ENCODE measurements at places on chromosomes 1 and 21. TPM values are rescaled to one million over a fixed set of nuclear protein-coding genes. Genes with fewer than 3 reads are reported as not detected.

Gene MARK1
- 6.8 TPM for total RNA-seq

Gene NUDT4B
- total RNA-seq, result 0.98 TPM

Gene B3GALT2
- 10.9 TPM for total RNA-seq

Gene ESPN
- 0.22 TPM for total RNA-seq

Gene TGFB2
- total RNA-seq, result 37.2 TPM

Gene STIL
- 5.1 TPM for total RNA-seq

Gene TEX35
- not detected for total RNA-seq

Gene PTGS2
- total RNA-seq, result 1.1 TPM

Gene DDI2
- total RNA-seq, result 20.6 TPM

Gene PATJ
- total RNA-seq, result 5.1 TPM

Gene TMEM200B
- 10.1 TPM for total RNA-seq

Gene F13B
- total RNA-seq, result not detected

Gene FUCA1
- 20.4 TPM for total RNA-seq

Gene SYT11
- 12.0 TPM for total RNA-seq

Gene MAN1C1
- total RNA-seq, result 5.2 TPM

Gene CD1D
- 1.6 TPM for total RNA-seq

Gene ATP1A2
- 55.0 TPM for total RNA-seq

Gene TTC34
- total RNA-seq, result 0.22 TPM

- H3K36me3 ChIP-seq, result no peaks in the 10 kb centered on the region
- H3K27ac ChIP-seq, result no peak overlapping the region
- no peaks in the 10 kb centered on the region for H3K4me1 ChIP-seq
- H3K27me3 ChIP-seq, result no peaks in the 10 kb centered on the region
- no peak overlapping the region for H3K4me3 ChIP-seq
These were observed 1.9 kb upstream of the GPR52 start for GRCh38 chr1:174445817-174446216.

DNA sequence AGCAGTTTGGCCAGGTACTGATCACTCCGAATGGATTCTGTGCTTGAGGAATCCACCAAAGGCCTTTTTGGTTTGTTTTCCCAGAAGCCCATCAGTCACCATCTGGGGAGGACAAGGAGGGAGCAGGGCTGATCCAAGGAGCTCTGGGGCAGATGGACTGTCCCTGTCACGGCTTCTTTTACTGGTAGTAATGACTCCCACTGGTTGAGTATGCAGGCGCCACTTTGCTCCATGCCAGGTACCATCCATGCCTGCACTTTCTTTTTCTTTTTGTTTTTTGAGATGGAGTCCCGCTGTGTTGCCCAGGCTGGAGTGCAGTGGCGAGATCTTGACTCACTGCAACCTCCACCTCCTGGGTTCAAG is 101.7 kb downstream of the UBIAD1 start:
- H3K36me3 ChIP-seq, result no peaks in the 10 kb centered on the region
- no peak for DNase-seq
- no peak overlapping the region for H3K4me3 ChIP-seq
- peaks cover 4% of the 10 kb centered on the region for H3K27me3 ChIP-seq

- H3K4me1 ChIP-seq, result no peaks in the 10 kb centered on the region
- no peak overlapping the region for H3K4me3 ChIP-seq
- peaks cover 17% of the 10 kb centered on the region for H3K36me3 ChIP-seq
- H3K27me3 ChIP-seq, result no peaks in the 10 kb centered on the region
These were observed 9.6 kb downstream of the CAPZA1 start for GRCh38 chr1:112629256-112629655.

GRCh38 chr1:26079960-26080814 is 12.8 kb upstream of the TRIM63 start:
- H3K4me1 ChIP-seq, result peaks cover 7% of the 10 kb centered on the region
- peaks cover 7% of the 10 kb centered on the region for H3K27me3 ChIP-seq
- H3K36me3 ChIP-seq, result no peaks in the 10 kb centered on the region

DNA sequence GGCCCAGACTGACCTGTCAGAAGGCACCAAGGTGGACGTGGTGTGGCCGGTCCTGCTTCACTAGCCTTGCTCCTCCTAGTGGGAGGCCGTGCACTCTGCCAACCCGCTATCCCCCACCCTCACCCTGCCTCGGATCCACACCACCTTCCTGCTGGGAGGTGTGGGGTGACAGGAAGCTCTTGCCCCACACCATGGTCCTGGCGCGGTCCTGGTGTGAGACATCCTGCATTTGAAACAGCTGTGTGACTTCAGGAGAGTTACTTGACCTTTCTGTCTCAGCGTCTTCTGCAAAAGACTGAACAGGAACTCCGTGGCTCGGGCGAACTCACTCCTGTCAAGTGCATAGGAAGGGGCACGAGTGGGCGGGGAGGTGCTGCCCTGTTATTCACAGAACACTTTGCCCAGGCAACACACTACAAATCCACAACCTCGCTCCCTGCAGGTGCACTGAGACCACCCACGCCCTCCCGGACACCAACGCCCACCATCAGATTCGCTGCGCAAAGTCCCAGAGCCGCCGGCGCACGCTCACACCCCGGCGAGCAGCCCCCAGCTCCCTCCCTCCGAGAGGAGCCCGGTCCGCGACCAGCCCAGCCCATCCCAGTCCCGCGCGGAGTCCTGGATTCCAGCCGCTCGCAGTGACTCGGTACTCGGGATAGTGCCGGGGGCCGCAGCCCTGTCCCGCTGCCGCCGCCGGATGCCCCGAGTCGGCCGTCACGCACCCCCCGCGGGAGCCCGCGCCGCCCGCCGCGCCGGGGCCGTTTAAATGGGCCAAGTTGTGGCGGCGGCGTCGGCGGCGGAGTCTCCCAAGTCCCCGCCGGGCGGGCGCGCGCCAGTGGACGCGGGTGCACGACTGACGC is at the start of gene SAMD11:
Gene SAMD11 (plus strand): TSS at position 793 of the 860 bp plus-strand sequence. CDS start 509 bp downstream, outside the sequence.
- no peak within 1 kb of the TSS for H3K27ac ChIP-seq
- peak; percentile 95 for DNase-seq
- peak within 1 kb of the TSS; percentile 35 for H3K4me3 ChIP-seq
- no peaks in the 10 kb centered on the region for H3K36me3 ChIP-seq
- peaks cover 37% of the 10 kb centered on the region for H3K4me1 ChIP-seq

- H3K27me3 ChIP-seq, result no peaks in the 10 kb centered on the region
- no peak overlapping the region for H3K4me3 ChIP-seq
- no peak for DNase-seq
- H3K27ac ChIP-seq, result no peak overlapping the region
- H3K4me1 ChIP-seq, result peaks cover 27% of the 10 kb centered on the region
These were observed 11.5 kb downstream of the PI4KB start for GRCh38 chr1:151315565-151316235.

- no peak overlapping the region for H3K4me3 ChIP-seq
- peaks cover 28% of the 10 kb centered on the region for H3K4me1 ChIP-seq
- H3K36me3 ChIP-seq, result no peaks in the 10 kb centered on the region
- no peaks in the 10 kb centered on the region for H3K27me3 ChIP-seq
These were observed 57.3 kb upstream of the BCAR3 start for GRCh38 chr1:93738926-93739325.

GRCh38 chr1:14919289-14919688 is 234.3 kb upstream of the TMEM51 start:
- no peak for DNase-seq
- H3K27me3 ChIP-seq, result peaks cover 10% of the 10 kb centered on the region
- H3K27ac ChIP-seq, result no peak overlapping the region
- no peak overlapping the region for H3K4me3 ChIP-seq

- DNase-seq, result peak; percentile 85
- H3K27me3 ChIP-seq, result no peaks in the 10 kb centered on the region
- H3K4me3 ChIP-seq, result peak overlapping the region; percentile 11
- peak overlapping the region; percentile 29 for H3K27ac ChIP-seq
These were observed 3.3 kb upstream of the LSM10 start for GRCh38 chr1:36400825-36401601.

GRCh38 chr1:8427986-8428385 is 110.1 kb downstream of the SLC45A1 start:
- H3K27ac ChIP-seq, result peak overlapping the region; percentile 68
- no peaks in the 10 kb centered on the region for H3K27me3 ChIP-seq
- H3K4me3 ChIP-seq, result no peak overlapping the region
- H3K4me1 ChIP-seq, result peaks cover 20% of the 10 kb centered on the region
- peaks cover 2% of the 10 kb centered on the region for H3K36me3 ChIP-seq
- peak; percentile 36 for DNase-seq

- no peak overlapping the region for H3K27ac ChIP-seq
- no peaks in the 10 kb centered on the region for H3K27me3 ChIP-seq
- H3K4me1 ChIP-seq, result no peaks in the 10 kb centered on the region
These were observed 110.3 kb downstream of the DUSP10 start for GRCh38 chr1:221631556-221631955.

GRCh38 chr1:177043597-177043996 is 120.9 kb downstream of the ASTN1 start:
- peak; percentile 15 for DNase-seq
- H3K4me1 ChIP-seq, result no peaks in the 10 kb centered on the region
- H3K27me3 ChIP-seq, result no peaks in the 10 kb centered on the region
- no peak overlapping the region for H3K4me3 ChIP-seq

- H3K36me3 ChIP-seq, result no peaks in the 10 kb centered on the region
- no peaks in the 10 kb centered on the region for H3K27me3 ChIP-seq
- no peaks in the 10 kb centered on the region for H3K4me1 ChIP-seq
- no peak overlapping the region for H3K27ac ChIP-seq
- no peak for DNase-seq
These were observed 528.9 kb downstream of the OMA1 start for GRCh38 chr1:58017641-58018040.

- no peaks in the 10 kb centered on the region for H3K27me3 ChIP-seq
- H3K4me3 ChIP-seq, result no peak overlapping the region
- no peak for DNase-seq
These were observed 190.7 kb upstream of the MAP1LC3C start for GRCh38 chr1:242189591-242189990.

DNA sequence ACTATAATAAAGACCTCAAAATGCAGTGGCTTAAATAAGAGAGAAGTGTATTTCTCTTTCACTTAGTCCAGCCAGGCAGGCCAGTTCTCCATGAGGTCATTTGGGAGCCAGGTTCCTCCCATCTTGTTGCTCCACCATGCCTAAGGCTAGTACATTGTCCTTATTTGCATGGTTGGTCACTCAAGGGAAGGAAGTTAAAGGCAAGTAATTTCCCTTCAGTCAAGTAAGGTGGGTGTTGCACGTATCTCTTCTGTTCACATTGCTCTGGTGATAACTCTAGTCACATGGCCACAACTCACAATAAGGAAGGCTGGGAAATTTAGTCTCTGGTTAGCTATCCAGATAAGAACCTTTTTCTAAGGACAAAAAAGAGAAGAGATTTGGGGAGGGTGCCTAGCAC is 27.2 kb upstream of the TADA1 start:
- H3K27me3 ChIP-seq, result peaks cover 2% of the 10 kb centered on the region
- no peak overlapping the region for H3K27ac ChIP-seq
- no peak for DNase-seq
- H3K4me3 ChIP-seq, result no peak overlapping the region
- no peaks in the 10 kb centered on the region for H3K36me3 ChIP-seq

GRCh38 chr1:119720866-119721440 is 9.2 kb downstream of the PHGDH start:
- no peak overlapping the region for H3K27ac ChIP-seq
- no peak for DNase-seq
- peaks cover 56% of the 10 kb centered on the region for H3K36me3 ChIP-seq
- peaks cover 3% of the 10 kb centered on the region for H3K4me1 ChIP-seq
- no peaks in the 10 kb centered on the region for H3K27me3 ChIP-seq

DNA sequence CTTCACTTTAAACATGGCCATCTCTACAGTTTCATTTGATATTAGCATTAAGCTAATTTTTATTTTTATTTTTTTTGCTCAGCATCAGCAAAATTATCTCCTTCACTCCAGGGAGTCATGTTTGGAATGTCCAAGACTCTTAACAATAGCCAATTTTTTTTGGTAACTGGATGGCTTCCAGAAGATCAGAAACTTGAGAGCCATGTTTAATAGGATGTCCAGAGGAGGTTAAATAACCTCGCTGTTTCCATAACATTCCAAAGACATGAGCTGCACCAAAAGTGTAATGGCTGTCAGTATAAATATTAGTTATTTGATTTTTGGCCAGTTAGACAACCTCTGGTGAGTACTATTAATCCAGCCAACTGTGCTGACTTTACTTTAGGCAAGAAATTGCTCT is 80.7 kb downstream of the DNTTIP2 start:
- H3K27me3 ChIP-seq, result no peaks in the 10 kb centered on the region
- peaks cover 5% of the 10 kb centered on the region for H3K4me1 ChIP-seq
- no peak overlapping the region for H3K27ac ChIP-seq

GRCh38 chr1:240031009-240031408 is 60.7 kb upstream of the FMN2 start:
- H3K36me3 ChIP-seq, result no peaks in the 10 kb centered on the region
- H3K4me1 ChIP-seq, result no peaks in the 10 kb centered on the region
- no peak overlapping the region for H3K4me3 ChIP-seq

GRCh38 chr1:229666585-229666984 is 40.5 kb downstream of the URB2 start:
- H3K27me3 ChIP-seq, result no peaks in the 10 kb centered on the region
- H3K4me1 ChIP-seq, result peaks cover 10% of the 10 kb centered on the region
- H3K4me3 ChIP-seq, result no peak overlapping the region
- peaks cover 2% of the 10 kb centered on the region for H3K36me3 ChIP-seq
- no peak overlapping the region for H3K27ac ChIP-seq
- peak; percentile 16 for DNase-seq

- peak; percentile 92 for DNase-seq
- peak within 1 kb of the TSS; percentile 87 for H3K27ac ChIP-seq
- peaks cover 4% of the 10 kb centered on the region for H3K36me3 ChIP-seq
- H3K4me3 ChIP-seq, result peak within 1 kb of the TSS; percentile 28
- H3K27me3 ChIP-seq, result no peaks in the 10 kb centered on the region
These were observed at the start of gene AGT for GRCh38 chr1:230713915-230714764. TSS of gene AGT (minus strand) at chr1:230714122. CDS start at chr1:230710823, 3,299 bp downstream.

GRCh38 chr1:214362188-214362882 is 81.4 kb downstream of the SMYD2 start:
- no peaks in the 10 kb centered on the region for H3K27me3 ChIP-seq
- H3K27ac ChIP-seq, result no peak overlapping the region
- peaks cover 50% of the 10 kb centered on the region for H3K36me3 ChIP-seq
- H3K4me3 ChIP-seq, result no peak overlapping the region

DNA sequence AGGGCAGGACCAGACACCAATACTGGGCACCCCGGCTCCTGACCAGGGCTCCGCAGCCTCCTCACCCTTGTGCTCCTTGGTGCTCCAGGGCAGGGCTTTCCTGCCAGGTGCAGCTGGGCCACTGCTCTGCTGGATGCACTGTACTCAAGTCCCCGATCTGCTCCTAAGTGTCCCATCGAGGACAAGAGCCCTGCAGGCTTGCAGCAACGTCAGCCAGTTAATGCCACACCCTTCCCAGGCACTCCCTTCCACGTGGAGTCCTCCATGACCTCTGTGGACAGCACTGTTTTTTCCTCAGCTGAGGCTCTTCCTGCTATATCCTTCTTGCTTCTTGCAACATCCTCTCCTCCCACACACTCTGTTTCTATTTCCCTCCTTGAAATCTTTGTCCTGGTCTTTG is 94.0 kb upstream of the NGF start:
- no peaks in the 10 kb centered on the region for H3K27me3 ChIP-seq
- no peak overlapping the region for H3K27ac ChIP-seq
- H3K4me1 ChIP-seq, result no peaks in the 10 kb centered on the region
- H3K36me3 ChIP-seq, result no peaks in the 10 kb centered on the region

DNA sequence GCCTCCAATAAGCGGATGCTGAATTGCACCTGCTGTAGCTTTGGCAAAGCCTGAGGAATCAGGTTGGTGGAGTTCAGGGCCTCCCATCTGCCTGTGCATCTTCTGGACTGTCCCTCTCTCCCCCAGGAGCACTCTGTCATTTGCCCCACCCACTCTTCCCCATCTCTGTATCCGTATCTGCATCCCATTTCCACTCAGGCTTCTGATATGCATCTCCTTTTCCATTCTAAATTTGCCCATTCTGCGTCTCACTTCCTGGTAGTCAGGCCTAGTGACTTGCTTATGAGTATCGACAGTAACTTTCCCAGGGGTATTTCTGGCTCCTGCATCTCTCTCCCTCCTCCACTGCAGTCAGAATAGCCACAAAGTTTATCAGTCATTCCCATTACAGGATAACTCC is 15.6 kb downstream of the MR1 start:
- no peaks in the 10 kb centered on the region for H3K36me3 ChIP-seq
- H3K27ac ChIP-seq, result no peak overlapping the region
- no peak overlapping the region for H3K4me3 ChIP-seq

GRCh38 chr1:76075877-76076276 is 1.3 kb downstream of the ST6GALNAC3 start:
- peaks cover 2% of the 10 kb centered on the region for H3K27me3 ChIP-seq
- no peaks in the 10 kb centered on the region for H3K36me3 ChIP-seq
- no peak overlapping the region for H3K4me3 ChIP-seq
- DNase-seq, result peak; percentile 79

Data from muscle of leg (tissue), 16 donors.